ENCODE measurements at places on chromosomes 16 and 17. TPM values are rescaled to one million over a fixed set of nuclear protein-coding genes. Genes with fewer than 3 reads are reported as not detected.

GRCh38 chr16:30808146-30808545 lies 21.1 kb upstream of the ZNF629 start:
- no peak for DNase-seq

Gene C1QTNF1
- polyA plus RNA-seq: not detected

GRCh38 chr17:27541301-27542023 lies 85.2 kb downstream of the KSR1 start:
- no peak for DNase-seq

Gene DOC2B
- not detected for polyA plus RNA-seq

Gene CCL7
- not detected for polyA plus RNA-seq

DNA sequence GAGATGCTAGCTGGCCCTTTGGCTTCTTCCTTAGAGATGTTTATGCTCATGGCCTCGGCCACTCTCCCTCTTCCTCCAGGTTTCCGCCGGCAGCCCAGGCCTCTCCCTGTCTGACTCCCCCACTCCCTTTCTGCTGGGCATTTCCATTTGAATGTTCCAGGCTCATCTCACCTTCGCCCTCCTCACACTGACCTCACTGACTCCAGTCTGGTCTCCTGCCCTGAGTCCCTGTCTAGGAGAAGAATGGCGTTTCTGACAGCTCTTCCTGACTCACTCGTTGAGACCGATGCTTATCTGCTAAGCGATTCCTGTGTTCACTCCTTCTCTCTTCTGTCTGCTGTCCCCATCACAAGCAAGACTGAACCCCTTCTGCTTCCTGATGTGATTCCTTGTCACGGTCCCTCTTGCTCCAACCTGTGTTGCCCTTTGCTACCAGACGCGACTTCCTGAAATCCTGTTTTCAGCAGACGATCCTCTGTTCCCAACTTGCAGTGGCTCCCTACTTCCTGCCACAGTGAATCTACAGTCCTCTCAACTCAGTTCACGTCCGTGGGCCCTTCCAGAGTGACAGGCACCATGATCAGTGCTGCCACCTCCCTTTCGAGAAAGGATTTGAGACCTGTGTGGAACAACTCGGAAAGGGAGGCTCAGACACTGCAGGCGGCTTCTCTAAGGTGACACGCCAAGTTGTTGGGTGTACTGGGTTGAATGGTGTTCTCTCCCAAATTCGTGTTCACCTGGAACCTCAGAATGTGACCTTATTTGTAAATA lies 176.4 kb downstream of the MSI2 start:
- DNase-seq: no peak

GRCh38 chr17:32192379-32192778 lies 50.1 kb downstream of the RHOT1 start:
- no peak for DNase-seq

DNA sequence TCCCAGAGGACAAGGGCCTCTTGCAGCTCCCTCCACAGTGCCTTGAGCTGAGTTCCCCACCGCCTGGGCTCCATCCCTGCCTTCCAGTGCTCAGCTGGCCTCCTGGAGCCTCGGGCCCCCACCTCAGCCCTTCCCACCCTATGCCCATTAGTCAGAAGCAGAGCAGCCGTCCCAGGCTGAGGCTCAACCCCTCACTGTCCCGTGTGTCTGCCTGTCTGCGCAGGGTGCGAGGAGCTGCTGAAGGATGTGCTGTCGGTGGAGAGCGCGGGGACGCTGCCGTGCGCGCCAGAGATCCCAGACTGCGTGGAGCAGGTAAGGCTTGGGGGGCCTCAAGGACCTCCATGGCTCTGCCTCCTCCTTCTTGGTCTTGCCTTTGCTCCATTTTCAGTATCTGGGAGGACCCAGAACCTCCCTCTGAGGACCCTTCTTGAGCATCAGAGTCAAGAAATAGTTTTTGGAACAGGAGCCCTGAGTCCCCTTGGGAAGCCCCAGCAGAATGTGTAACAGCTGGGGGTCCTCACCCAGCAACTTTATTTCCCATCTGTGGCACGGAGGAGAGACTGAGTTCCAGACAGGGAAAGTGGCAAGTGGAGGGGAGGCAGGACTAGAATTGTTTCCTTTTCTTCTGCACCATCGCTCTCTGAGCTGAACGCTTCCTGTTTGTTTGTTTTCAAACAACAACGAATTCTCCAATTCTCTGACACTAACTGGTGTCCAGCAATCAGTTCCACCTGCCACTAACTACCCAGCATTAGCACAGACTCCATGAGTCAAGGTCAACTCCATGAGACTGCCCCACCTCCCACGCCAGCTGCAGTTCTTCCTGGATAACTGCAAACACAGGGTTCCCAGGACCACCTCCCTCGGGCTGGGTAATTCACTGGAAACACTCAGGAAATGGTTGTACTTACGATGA lies 42.6 kb downstream of the RAB11FIP4 start:
- DNase-seq: no peak

GRCh38 chr17:63425483-63425882 lies 20.6 kb downstream of the CYB561 start:
- peak; percentile 67 for DNase-seq

Gene ITGB4
- 0.56 TPM for polyA plus RNA-seq

GRCh38 chr16:54579106-54579728 lies 292.6 kb upstream of the IRX3 start:
- no peak for DNase-seq

- peak; percentile 31 for DNase-seq
Observed at GRCh38 chr17:77439189-77440018, 298.6 kb downstream of the SEC14L1 start.

DNA sequence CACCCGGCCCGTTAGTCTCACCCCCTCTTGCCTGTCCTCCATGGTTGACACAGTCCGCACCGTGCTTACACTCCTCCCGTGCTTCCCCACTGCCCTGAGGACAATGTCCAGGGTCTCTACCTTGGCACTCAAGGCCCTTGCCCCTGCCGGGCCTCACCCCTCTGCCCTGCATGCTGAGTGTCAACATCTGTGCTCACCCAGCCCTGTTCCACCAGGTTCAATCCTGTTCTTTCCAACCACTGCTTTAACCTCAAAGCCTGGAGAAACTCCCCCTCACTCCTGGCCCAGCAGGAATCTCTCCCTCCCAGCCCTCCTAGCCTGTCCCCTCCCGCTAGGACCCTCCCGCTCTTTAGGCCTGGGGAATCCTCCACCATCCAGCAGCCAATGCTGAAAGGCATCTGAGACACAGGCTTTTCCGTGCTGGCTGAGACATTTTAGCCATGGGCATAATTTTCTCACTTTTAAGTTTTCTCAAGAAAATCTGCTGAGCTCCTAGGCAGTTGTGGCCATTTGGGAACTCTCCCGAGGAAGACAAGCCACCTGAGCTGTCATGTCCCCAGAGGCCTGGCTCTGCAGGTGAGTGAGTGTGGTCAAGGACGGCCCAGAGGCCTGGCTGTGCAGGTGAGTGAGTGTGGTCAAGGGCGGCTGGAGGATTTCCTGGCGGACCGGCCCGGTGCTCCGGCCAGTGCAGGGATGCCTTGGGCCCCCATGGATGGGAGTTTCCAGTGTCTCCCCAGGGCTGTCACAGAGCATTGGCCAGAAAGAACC lies 10.8 kb upstream of the P2RX1 start:
- DNase-seq: no peak

Gene SPN
- polyA plus RNA-seq: 118 TPM

DNA sequence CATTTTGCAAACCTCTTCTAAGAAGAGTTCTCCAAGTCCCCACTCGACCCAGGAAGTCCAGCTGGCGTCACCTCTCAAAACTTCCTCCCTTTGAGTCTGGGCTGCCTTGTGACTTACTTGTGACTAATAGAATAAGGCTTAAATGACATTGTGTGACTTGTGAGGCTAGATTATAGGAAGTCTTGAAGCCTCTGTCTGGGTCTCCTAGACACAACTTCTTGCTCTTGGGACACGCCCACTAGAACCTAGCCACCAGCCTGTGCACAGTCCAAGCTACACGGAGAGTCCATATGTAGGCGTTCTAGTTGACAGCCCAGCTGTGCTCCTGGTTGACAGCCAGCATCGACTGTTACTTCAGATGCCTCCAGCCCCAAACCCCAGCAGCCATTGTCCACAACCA lies 66.7 kb upstream of the TANC2 start:
- no peak for DNase-seq

DNA sequence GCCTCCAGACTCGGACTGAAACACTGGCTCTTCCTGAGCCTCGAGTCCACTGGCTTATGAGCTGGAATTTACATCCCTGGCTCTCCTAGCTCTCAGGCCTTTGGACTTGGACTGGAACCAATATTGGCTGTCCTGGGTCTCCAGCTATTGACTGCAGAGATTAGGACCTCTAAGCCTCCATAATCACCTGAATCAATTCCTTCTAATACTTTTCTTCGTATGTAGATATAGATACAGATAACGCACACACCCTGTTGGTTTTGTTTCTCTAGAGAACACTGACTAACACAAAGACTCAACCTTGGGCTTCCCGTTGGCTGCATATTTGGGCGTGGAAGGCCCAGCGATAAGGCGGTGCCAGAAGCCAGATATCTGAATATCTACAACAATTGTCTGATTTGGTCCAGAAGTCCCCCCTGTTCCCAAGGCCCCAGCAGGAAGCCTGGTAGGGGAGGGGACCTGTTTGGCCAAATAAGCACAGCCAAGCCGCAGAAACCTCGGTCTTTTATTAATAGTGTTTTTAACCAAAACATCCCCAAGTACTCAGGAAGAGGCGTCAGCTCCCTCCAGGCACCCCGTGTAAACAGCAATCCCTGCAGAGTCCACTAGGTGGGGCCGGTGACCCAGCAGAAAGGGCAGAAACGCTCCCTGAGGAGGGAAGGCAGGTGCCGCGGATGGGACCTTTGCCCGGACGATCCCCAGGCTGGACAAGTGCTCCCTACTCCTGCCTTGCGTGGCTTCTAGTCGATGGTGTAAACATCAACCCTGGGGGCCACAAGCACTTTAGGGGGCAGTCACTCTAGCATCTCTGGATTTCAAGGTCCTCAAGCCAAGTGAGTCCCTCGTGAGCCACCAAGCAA lies 57.0 kb downstream of the ABR start:
- DNase-seq: peak; percentile 78

Gene P2RX1
- polyA plus RNA-seq: not detected

- DNase-seq: no peak
Observed at GRCh38 chr17:37360632-37361031, 15.2 kb upstream of the C17orf78 start.

Gene ZNF594
- polyA plus RNA-seq: 1.4 TPM

Gene BAIAP2
- polyA plus RNA-seq: 1.5 TPM

DNA sequence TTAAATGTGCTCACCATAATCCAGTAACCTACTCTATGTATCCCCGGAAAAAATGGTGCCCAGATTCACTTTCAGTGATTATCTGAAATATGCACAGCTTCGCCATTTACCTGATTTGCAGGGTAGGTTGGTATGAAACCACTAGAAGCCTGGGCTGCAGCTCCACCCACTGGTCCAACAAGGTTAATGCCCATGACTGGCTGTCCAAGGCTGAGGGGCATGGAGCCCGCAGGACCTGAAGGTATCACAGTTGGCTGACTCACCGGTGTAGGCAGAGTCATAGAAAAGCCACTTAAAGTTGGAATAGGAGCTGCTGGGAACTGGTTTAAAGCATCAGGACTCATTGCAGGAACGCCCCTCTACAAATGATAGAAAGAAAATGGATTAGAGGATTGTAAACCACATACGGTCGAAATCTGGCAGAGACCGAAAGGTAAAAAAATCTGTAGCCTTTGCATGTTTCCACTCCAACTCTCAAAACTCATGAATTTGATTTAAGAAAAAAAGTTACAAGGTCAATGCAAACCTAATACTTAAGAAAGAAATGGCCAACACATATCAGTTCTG lies 38.6 kb downstream of the SYNRG start:
- peak; percentile 42 for DNase-seq

DNA sequence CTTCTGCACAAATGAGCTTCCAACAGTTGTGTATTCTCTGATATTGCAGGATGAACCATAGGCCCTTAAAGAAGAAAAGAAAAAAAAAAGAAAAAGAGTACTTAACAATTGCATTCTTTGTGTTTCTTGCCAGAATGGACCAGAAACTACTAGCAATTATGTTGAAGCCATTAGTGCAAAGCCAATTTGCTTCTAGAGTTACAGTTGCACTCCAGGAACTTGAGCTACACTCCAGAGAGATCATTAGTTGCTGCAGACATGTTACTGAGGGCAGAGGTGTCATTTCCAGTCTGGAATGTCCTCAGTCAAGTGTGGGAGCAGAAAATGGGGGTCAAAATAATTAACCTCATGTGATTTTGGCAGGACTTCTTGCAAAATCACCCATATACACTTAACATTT lies 85.6 kb upstream of the CCL2 start:
- no peak for DNase-seq

GRCh38 chr16:51450909-51451308 lies 299.8 kb upstream of the SALL1 start:
- no peak for DNase-seq

Gene MFSD11
- 26.8 TPM for polyA plus RNA-seq

GRCh38 chr16:89602273-89602951 lies 11.0 kb upstream of the DPEP1 start:
- no peak for DNase-seq

- no peak for DNase-seq
Observed at GRCh38 chr17:28748852-28749515, 5.2 kb downstream of the TRAF4 start.

- DNase-seq: no peak
Observed at GRCh38 chr17:151886-152859, 14.8 kb downstream of the SCGB1C2 start.

GRCh38 chr17:47935961-47936360 lies 5.4 kb upstream of the PNPO start:
- DNase-seq: no peak

Gene CDK5RAP3
- polyA plus RNA-seq: 72.1 TPM

- peak; percentile 25 for DNase-seq
Observed at GRCh38 chr17:59331929-59332748, 684 bp downstream of the YPEL2 start.

- no peak for DNase-seq
Observed at GRCh38 chr17:10121971-10122707, 76.3 kb downstream of the GAS7 start.

DNA sequence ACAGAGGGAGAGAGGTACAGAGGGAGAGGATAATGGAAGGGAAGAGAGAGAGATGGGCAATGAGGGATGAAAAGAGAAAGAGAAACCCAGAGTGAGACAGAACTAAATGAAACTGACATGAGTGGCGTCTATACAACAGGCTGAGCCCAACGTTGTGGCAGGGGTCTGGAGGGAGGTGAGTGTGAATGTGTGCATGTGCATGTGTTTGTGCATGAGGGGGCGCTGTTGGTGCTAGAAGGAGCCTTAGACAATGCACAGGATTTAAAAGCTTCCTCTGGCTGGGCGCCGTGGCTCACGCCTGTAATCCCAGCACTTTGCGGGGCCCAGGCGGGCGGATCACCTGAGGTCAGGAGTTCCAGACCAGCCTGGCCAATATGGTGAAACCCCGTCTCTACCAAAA lies 454.8 kb upstream of the CDH11 start:
- DNase-seq: no peak

All from CD4-positive, CD25-positive, alpha-beta regulatory T cell (primary cell).